ENCODE measurements at places on chromosomes 1 and 21. TPM values are rescaled to one million over a fixed set of nuclear protein-coding genes. Genes with fewer than 3 reads are reported as not detected.

DNA sequence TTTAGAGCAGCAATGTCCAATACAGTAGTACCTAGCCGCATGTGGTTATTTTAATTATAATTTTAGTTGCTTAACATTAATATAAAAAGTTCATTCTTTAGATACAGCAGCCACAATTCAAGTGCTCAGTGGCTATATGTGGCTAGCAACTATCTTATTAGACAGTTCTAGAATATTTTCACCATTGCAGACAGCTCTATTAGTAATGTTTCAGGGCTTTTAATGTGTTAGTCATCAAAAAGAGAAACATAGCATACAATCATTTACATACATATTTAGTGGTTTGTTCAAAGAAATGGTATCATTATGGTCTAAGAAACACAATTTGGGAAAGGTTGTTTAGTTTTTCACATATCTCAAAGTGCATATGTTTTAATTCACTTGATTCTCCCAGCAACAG is 66.6 kb upstream of the DYNLT5 start:
- no peak for DNase-seq

- peak; percentile 43 for DNase-seq
These were observed 664 bp downstream of the BACE2 start for GRCh38 chr21:41168391-41169257.

GRCh38 chr1:3012456-3013291 is 8.6 kb upstream of the ACTRT2 start:
- DNase-seq = peak; percentile 77

C1orf167 gene
- 2.8 TPM for total RNA-seq

FNDC5 gene
- 1.2 TPM for total RNA-seq

DNA sequence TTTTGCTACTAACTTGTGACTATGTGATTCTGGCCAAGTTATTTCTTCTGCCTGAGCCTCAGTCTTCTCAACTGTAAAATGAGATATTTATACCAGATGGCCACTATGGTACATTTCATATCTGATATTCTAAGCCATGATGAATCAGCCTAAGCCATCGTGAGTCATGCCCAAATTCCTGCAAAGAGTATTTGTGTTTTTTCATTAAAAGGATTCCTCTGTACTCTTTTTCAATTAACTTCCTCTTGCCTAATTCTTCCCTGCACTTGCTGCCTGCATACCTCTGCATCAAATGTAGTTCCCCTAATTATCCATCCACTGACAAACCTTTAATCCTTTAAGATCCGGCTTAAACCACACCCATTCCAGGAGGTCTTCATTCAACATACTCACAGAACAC is 575.1 kb upstream of the BEND5 start:
- DNase-seq = no peak

C8B gene
- 0.30 TPM for total RNA-seq

RBP7 gene
- 3.2 TPM for total RNA-seq

DNA sequence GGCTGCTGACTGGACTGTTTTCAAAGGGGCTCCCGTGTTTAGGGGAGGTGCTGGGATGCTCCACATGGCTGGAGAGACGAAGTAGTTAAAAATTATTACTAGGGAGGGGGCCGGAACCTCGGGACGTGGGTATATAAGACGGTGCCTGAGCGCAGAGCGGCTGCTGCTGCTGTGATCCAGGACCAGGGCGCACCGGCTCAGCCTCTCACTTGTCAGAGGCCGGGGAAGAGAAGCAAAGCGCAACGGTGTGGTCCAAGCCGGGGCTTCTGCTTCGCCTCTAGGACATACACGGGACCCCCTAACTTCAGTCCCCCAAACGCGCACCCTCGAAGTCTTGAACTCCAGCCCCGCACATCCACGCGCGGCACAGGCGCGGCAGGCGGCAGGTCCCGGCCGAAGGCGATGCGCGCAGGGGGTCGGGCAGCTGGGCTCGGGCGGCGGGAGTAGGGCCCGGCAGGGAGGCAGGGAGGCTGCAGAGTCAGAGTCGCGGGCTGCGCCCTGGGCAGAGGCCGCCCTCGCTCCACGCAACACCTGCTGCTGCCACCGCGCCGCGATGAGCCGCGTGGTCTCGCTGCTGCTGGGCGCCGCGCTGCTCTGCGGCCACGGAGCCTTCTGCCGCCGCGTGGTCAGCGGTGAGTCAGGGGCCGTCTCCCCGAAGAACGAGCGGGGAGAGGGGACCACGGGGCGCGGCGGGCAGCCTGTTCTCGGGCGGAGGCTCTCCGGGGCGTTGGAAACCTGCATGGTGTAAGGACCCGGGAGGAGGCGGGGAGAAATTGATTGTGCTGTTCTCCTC is at the start of gene CHODL:
CHODL (plus strand) TSS at position 163 of the 793 bp plus-strand sequence; CDS start at position 554, 391 bp downstream.
- DNase-seq = peak; percentile 35

GRCh38 chr1:62361431-62361830 is 42.2 kb upstream of the KANK4 start:
- no peak for DNase-seq

- DNase-seq = peak; percentile 52
These were observed 8.1 kb upstream of the TSPAN1 start for GRCh38 chr1:46166521-46167462.

DNA sequence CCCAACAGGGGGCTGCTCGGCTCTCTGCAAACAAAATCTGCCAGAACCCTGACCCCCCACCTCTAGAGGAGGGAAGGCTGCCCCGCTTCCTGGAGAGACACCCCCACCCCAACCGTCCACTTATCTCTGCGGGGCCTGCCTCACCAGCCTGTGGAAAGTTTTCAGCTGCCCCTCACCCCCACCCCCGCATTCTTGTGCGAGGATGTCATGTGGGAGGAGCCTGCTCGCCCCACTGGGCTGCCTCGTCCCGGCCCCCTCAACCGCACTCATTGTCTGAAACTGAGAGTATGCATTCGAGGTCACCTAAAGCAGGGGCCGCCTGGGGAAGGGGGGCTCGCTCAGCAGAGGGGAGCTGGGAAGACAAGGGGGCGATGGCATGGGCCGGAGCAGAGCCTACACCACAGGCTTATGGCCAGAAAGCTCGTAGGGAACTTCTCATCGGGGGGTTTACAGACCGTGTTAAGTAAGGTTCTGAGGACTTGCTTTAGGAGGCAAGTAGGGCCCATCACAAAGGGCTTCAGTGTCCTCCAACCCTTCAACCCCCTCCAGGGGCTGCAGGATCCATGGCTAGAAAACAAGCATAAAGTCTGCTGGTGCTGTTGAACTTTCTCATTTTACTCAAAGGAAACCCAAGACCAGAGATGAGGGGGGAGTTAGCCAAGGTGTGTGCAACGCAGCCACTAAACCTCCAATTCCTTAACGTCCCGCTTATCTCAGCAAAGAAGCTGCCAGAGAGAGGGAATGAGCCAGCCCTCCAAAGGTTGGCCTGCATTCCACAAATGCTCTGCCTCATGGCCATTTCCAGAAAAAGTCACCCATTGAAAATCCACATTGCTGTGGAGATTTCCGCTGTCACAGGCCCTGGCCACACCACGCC is 9.4 kb downstream of the EPHA2 start:
- DNase-seq = peak; percentile 89

KCNJ10 gene
- total RNA-seq = 1.6 TPM

DNA sequence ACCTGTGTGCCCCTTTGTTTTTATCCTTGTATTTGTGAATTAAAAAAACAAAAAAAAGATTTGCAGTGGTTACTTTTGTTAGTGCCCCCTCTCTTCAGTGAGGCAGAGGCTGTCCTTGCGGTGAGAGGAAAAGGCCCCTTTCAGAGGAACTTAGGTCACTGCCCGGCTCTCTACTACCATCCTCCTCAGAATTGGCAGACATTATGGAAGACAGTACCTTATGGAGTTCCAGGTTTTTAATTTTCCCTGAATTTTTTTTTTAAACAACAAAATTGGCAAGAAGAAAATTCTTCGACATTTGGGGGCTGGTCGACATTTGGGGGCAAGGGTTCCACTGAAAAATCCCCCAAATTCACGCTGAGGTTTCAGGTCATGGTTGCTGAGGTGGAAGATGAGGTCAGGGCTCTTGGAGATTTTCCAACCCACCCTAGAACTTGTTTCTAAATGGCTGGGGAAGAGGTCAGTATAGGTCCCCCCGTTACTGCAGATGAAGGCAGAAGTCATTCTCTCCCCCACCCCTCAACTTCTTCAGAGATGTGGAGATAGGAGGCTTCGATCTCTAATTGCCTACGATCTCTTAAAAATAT is 5.3 kb downstream of the RXFP4 start:
- DNase-seq = no peak

DNA sequence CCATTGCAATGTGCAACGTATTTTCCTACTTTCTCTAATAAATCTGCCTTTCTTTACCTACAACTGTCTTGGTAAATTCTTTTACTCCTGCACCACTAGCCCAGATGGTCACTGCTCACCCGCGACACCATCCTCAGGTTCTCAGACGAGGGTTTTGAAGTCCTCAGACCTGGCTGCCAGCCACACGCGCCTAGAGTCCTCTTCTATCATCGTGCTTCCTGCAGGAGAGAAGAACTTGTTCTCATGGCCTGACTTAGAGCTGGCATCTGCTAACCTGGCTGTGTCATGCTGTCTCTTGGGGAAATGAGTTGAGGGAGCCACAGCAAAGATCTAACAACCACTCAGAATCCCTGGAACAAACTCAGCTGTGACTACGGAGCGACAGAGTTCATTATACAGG is 30.3 kb upstream of the PGBD5 start:
- DNase-seq = no peak

LDLRAD1 gene
- total RNA-seq = 0.09 TPM

PLCH2 gene
- total RNA-seq = 0.18 TPM

SELENBP1 gene
- total RNA-seq = 17.9 TPM

AIRE gene
- 0.09 TPM for total RNA-seq

EPRS1 gene
- 133 TPM for total RNA-seq

NTNG1 gene
- total RNA-seq = 2.3 TPM

- DNase-seq = no peak
These were observed 833.3 kb downstream of the LTN1 start for GRCh38 chr21:28159396-28159795.

NR1I3 gene
- total RNA-seq = not detected

DNA sequence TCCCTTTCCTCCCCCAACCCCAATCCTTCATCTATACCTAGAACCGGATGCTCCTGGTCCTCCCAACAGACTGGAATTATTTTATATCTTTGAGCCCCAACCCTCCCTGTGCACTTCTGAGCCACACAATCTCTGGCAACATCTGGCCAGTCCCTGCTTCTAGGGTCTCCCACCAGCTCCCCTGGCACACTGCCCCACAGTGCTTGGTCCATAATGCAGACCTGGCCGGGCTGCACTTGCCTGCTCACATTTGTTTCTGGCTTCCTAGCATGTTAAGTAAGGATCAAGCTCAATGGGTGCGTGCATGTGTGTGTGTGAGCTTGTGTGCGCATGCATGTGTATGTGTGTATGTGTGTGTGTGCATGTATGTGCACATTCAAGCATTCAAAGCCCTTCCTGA is 8.8 kb downstream of the TRIM62 start:
- no peak for DNase-seq

- no peak for DNase-seq
These were observed 44.5 kb downstream of the TRIM33 start for GRCh38 chr1:114466334-114467014.

FOXO6 gene
- 7.0 TPM for total RNA-seq

BEND5 gene
- 4.8 TPM for total RNA-seq

GRCh38 chr1:84166797-84167196 is 22.7 kb downstream of the PRKACB start:
- no peak for DNase-seq

DNA sequence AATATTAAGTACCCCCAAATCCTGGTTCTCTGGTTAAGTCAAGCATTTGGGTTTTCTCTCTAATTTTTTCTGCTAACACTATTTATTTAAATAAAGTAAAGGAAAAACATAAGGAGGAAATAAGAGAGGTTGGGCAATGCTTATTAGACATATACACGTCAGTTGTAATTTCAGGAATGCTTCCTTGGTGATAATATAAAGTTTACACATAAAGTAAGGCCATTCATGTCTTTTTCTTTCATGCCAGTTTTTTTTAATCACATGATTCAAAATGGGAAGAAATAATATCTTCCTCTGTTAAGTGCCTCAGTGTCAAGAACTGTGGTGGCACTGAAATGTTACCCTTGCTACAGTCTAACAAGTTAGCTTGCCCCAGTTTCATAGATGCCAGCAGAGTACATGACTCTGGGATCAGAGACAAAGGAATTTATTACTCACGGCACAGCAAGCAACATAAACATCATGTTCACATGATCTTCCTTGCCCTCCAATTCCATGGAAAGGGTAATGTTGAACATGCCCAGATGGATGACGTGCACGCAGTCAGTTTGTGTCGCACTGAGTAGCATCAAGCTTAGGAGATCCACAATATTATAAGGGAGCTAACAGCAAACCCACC is 184.9 kb downstream of the PLA2G4A start:
- DNase-seq = no peak

GRCh38 chr1:221206076-221206475 is 326.8 kb downstream of the HLX start:
- DNase-seq = no peak

DNA sequence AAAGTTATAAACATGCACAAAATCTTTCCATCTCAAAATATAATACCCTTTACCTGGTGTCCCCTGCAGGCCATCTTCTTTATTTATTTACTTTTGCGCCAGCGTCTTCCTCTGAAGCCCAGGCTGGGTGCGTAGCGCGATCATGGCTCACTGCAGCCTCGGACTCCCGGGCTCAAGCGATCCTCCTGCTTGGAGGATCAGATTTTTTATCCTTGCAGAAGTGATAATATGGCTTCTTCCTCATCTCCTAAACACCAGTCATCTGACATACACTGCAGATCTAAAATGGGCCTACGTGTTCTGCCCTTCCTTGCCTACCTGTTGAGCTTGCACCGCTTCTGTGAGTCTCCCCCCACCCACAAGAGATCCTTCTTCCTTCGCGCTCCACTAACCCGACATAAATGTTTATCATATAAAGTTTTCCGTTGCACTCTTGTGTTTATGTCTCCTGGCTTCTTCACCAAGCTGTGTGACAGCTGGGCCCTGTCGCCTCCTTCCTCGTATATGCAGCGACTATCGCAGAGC is 506 bp upstream of the SRP9 start:
- DNase-seq = no peak

DNA sequence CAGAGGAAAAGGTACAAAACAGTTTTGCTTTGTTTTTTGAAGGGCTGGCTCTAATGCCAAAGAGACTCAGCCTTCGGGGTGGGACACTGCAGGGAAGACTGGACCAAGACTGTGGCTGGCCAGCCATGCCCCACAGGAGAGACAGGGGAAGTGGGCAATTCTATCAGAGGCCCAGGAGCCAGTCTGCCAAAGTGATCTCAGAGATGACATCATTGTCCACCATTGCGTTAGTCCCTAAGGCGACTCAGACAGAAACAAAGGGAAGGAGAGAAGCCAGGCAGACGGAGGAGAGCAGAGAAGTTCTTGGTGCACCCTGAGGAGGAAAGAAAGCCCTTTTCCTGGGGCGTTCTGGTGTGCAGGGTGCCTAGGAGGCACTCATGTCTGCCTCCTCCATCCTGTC is 26.4 kb downstream of the OPTC start:
- DNase-seq = no peak

OLFM3 gene
- total RNA-seq = 0.32 TPM

SPRR2E gene
- total RNA-seq = not detected
